ENCODE measurements at places on chromosomes 13 and 19.

- DNase-seq = no peak
Measured at GRCh38 chr19:48476176-48476575, 7.0 kb downstream of the CYTH2 start.

- no peak for DNase-seq
Measured at GRCh38 chr19:10876459-10877240, 5.3 kb downstream of the CARM1 start.

DNA sequence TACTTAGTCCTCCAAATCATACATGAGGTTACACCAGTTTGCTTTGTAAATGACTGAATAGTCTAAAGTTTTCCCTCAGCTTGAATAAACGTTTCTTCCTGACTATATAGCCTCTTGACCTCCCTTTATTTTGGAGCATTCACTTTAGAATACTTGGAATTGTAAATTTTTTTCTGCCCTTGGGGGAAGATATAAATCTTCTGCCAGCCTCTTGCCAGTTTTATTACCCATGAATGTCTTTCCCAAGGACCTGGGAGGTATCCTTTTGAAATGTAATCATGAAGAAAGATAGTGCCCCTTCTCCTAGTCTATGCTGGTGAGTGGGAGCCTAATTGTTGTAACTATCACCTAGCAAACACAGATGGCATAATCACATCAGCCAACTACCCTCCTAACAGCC is 2033.9 kb upstream of the PCDH20 start:
- no peak for DNase-seq

DNA sequence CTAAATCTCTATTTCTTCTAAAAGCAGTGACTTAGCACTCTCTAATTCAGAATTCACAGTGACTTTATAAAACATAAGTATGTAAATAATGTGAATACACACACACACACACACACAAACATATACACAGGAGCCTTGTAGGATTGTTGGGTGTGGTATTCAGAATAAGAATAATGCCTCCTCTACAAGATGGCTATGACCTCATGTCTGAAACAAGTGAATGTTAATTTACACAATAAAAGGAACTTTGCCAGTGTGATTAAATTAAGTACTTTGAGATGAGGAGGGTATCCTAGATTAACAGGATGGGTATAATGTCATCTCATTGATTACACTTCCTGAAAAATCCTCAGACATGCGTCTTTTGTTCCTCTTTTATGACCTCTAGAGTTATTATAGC is 234.6 kb downstream of the SLITRK6 start:
- DNase-seq = no peak

- DNase-seq = no peak
Measured at GRCh38 chr13:62038214-62038613, 622.6 kb upstream of the PCDH20 start.

DNA sequence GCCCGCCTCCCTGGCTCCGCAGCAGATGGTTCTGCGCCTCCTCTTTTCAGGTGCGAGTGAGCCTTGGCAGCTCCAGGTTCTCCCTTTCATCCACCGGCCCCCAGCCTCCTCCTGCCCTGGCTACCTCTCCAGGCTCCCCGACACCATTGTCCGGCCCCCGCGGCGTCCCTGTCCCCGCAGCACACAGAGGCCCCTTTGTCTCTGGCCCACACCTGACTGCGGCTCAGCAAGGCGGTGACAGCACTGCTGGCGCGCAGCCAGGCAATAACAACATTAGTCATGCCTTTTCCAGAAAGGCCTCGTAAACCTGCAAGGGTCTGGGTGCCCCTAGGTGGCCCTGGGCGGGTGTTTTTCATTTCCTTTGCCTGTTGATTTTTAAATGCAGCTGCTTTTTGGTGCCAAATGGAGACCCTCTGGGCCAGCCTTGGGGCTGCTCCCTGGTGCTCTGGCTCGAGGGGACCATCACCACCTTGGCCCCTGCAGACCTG is 73.2 kb upstream of the MEDAG start:
- no peak for DNase-seq

GRCh38 chr13:96474181-96474557 is 384.3 kb downstream of the HS6ST3 start:
- no peak for DNase-seq

- no peak for DNase-seq
Measured at GRCh38 chr13:75796825-75797224, 160.7 kb downstream of the LMO7 start.

GRCh38 chr19:1073063-1073955 is 6.3 kb downstream of the ARHGAP45 start:
- no peak for DNase-seq

DNA sequence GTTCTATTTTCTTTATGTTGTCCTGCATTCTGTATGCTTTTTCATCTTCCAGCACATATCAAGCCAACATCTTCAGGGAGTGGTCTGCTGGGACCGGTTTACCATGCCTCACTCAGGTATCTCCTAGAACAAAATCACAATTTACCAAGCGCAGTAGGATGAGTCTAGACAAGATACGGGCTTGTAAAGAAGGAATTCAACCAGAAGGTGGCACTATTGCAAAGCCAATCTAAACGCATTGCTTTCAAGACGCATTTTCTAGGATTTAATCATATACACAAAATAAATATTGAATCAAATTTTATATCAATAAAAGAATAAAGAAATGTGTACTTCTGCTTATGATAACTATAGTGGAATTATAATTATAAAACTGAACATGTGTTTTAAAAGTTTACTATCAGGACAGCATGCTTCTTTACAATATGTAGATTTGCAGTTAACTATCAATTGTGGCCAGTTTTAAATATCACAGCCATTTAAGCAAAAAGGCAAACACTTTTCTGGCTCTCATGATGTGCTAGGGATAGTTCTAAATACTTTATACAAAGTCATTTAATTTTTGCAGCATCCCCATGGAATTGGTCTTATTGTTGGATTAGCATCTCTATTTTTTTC is 16.1 kb upstream of the TPP2 start:
- DNase-seq = peak; percentile 24

- no peak for DNase-seq
Measured at GRCh38 chr13:114140906-114141250, 8.5 kb upstream of the RASA3 start.

GRCh38 chr13:21218351-21219035 is 42.0 kb downstream of the MRPL57 start:
- no peak for DNase-seq

Measured in amniotic stem cell (primary cell).